ENCODE measurements at places on chromosomes 7 and 10.
A peak's percentile ranks its signal among the peaks of the same experiment; 100 is the strongest.

- no peak for DNase-seq
These were observed 76.9 kb downstream of the INSIG1 start for GRCh38 chr7:155374276-155375252.

- peak; percentile 19 for DNase-seq
These were observed 618 bp upstream of the RELN start for GRCh38 chr7:103989785-103990767.

DNA sequence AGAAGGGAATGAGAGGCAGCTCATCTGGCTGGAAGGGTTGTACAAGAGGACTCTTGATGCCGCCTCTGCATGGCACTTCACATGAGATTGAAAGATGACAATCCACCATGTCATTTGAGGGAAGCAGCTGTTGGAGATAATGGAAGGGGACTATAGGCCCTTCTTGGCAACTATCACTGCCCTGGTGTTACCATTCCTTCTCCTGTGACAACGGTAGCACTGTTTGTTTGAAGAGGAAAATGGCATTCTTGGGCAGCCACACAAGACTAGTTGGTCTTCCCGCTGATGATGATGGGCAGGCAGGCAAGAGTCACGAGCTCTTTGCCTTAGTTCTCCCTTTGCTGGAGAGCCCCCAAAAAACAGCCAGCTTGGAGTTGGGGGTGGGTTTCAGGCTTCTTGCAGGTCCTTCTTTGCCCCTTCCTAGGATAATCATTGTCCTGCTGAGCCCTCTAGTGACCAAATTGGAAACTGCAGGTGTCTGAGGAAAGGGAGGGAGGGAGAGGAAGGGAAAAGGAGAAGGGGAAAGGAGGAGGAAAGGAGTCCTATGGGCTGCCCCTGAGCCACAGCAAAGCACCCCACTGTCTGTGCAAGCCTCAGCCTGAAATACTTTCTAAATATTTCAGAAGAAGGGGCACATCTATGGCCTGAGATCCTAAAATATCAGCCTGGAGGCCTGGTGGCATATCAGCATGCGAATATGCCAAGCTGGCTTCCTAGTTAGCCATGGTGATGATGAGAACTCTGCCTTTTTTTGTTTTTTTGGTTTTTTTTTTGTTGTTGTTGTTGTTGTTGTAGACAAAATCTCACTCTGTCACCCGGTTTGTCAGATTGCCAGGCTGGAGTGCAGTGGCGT is 165.6 kb upstream of the KMT2E start:
- DNase-seq: peak; percentile 72

- no peak for DNase-seq
These were observed 93.7 kb downstream of the TMEM26 start for GRCh38 chr10:61359452-61359851.

DNA sequence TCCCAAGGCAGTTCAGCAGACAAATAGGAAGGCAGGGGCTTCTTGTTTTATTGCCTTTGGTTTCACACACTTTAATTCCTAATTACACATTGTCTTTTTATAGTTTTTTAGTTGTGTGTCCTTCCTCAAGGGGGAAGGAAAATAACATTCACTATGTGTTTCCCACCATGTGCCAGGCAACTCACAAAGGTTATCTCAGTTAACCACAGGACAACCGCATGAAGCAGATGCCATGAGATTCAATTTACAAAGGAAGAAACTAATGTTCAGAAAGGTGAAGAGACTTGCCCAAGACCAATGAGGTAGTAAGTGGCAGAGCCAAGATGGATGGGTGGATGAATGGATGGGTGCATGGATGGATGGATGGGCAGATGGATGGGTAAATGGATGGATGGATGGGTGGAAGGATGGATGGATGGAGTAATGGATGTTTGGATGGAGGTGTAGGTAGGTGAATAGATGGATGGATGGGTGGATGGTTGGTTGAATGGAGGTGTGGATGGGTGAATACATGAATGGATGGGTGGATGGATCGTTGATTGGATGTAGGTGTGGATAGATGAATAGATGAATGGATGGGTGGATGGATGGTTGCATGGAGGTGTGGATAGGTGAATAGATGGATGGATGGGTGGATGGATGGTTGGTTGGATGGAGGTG is 77.9 kb downstream of the ARHGAP22 start:
- DNase-seq: no peak

DNA sequence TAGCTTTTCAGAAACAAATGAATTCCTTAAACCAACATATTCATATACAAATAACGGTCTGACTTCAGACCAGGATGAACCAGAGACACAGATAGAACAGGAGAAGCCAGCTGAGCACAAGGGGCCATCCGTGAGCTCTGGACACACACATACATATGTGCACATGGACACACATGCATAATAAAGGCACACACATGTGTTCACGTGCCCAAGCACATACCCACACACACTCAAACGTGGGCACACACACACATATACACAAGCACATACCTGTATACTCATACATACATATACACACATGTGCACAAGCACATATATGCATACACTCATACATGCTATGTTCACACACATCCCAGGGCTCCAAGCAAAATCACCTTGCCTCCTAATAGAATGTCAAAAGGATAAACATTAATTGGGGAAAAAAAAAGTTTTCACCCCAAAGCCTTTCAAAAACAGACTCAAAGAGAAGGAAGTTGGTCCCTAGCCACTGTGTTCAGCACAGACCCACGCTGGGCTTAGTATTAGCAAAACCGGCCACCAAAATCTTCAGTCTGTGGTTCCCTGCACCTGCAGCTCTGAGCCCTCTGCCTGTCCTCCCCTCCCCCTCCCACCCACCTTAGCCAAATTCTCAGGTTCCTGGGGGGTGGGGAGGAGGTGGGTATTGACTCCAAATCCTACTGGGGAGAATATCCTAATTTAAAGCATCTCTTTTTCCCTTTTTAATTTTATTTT is 100.4 kb upstream of the MACROH2A2 start:
- no peak for DNase-seq

GRCh38 chr7:42831718-42832522 is 80.0 kb downstream of the C7orf25 start:
- no peak for DNase-seq

DNA sequence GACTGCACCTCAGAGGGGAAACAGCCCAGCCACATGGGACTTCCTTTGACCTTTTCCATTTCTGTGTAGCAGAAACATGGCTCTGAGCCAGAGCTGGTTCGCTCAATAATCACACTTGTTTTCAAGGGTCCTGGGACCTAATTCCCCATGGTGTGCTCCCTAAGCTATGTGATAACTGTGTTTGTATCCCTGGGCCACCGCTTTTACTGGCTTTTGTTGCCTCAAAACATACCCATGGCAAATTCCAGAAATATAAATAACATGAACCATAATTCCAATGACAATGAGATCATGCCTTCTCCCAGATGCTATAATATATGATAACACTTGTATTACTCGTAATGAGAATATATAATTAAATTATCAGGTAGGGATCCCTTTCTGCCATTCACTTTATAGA is 196.4 kb downstream of the GFRA1 start:
- DNase-seq: no peak

DNA sequence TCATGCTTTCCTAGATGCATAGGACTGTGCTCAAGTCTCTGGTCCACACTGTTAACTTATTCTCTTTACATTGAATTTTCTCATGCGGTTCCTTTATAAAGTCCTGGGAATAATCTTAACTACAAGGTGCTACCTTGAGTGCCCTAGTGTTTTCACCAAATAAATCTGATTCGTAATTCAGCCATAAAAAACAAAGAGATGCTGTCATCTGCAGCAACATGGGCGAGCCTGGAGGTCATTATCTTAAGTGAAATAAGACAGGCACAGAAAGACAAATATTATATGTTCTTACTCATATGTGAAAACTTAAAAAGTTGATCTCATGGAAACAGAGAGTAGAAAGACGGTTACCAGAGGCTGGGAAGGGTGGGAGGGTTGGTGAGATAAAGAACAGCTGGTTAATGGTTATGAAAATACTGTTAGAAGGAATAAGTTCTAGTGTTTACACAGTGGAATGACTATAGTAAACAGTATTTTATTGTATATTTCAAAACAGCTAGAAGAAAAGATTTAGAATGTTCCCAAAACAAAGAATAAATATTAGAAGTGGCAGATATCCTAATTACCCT is 38.3 kb downstream of the NT5C3A start:
- no peak for DNase-seq

- no peak for DNase-seq
These were observed 182.7 kb downstream of the C7orf25 start for GRCh38 chr7:42729053-42729765.

DNA sequence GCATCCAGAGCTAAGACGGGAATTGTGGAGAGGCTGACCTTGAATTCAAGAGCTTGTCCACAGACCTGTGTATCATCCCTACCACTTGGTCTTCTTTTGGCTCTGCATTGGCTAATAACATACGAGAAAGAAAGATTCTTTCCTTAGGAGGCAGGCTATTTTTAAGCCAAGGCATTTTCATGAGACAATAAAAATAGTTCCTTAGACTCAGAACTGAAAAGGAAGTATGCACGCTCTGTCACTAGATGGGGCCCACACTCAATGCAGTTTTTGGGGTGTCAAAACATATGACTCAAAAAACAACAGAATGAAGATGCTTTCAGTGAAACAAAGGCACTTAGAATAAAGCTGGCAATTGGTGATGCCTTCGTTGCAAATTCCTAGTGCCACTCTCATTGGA is 265.9 kb upstream of the DGKB start:
- DNase-seq: no peak

DNA sequence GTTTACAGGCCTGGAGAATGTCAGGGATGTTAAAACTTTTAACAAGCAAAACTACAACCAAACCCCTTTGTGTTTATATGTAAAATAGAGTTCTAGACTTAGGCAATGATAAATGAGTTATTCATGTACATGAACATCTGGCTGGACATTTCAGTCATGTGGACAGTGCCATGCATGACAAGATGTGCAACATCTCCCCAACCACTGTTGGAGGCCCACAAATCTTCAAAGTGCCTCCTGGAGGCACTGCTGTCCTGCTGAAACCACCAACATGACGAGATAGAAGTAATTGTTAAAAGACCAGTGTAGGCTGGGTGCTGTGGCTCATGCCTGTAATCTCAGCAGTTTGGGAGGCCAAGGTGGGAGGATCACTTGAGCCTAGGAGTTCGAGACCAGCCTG is 18.4 kb downstream of the PPIA start:
- no peak for DNase-seq

GRCh38 chr10:127175357-127176110 is 20.9 kb downstream of the INSYN2A start:
- DNase-seq: no peak

- no peak for DNase-seq
These were observed 4.8 kb downstream of the INA start for GRCh38 chr10:103281753-103282152.

GRCh38 chr7:50265968-50266634 is 38.4 kb upstream of the IKZF1 start:
- DNase-seq: peak; percentile 54

- DNase-seq: no peak
These were observed 27.6 kb downstream of the UNCX start for GRCh38 chr7:1260244-1260635.

- no peak for DNase-seq
These were observed 22.1 kb upstream of the LMOD2 start for GRCh38 chr7:123633553-123633952.

- no peak for DNase-seq
These were observed 60.2 kb downstream of the THNSL1 start for GRCh38 chr10:25076506-25077177.

All from stimulated activated naive CD8-positive, alpha-beta T cell treated with anti-CD3 and anti-CD28 coated beads, Interleukin-15, Interleukin-2, amounts not matched to agents 100 U/mL and 50 U/mL, for 24 hours (primary cell).